ENCODE measurements at places on chromosomes 11 and 22. TPM values are rescaled to one million over a fixed set of nuclear protein-coding genes. Genes with fewer than 3 reads are reported as not detected.

- H3K27me3 ChIP-seq = no peaks in the 10 kb centered on the region
- peak; percentile 92 for DNase-seq
- no peaks in the 10 kb centered on the region for H3K36me3 ChIP-seq
- no peak overlapping the region for H3K27ac ChIP-seq
- no peak overlapping the region for H3K4me3 ChIP-seq
These were observed 132.8 kb upstream of the PITPNB start for GRCh38 chr22:28051787-28052356.

The CTSF gene
- 38.3 TPM for total RNA-seq

DNA sequence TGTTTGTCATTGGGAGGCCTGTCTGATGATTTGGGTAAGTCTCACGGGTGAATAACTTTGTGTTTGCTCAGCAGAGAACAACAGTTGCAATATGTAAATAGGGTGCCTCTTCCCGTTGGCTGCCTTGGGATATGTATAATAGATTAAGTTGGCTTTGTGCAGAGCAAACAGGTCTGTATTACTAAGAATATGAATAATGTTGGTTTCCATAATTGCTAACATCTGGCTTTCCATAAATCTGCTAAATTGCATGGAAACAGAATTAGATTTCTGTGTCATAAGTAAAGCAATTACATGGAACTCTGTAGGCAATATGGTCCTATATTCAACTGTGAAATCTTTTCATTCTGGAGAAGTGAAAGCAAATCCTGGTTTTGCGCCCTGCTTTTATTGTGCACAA, 636.0 kb upstream of the ANO5 start:
- H3K4me3 ChIP-seq = no peak overlapping the region
- H3K36me3 ChIP-seq = no peaks in the 10 kb centered on the region
- H3K4me1 ChIP-seq = no peaks in the 10 kb centered on the region

The CECR2 gene
- total RNA-seq = 2.1 TPM

DNA sequence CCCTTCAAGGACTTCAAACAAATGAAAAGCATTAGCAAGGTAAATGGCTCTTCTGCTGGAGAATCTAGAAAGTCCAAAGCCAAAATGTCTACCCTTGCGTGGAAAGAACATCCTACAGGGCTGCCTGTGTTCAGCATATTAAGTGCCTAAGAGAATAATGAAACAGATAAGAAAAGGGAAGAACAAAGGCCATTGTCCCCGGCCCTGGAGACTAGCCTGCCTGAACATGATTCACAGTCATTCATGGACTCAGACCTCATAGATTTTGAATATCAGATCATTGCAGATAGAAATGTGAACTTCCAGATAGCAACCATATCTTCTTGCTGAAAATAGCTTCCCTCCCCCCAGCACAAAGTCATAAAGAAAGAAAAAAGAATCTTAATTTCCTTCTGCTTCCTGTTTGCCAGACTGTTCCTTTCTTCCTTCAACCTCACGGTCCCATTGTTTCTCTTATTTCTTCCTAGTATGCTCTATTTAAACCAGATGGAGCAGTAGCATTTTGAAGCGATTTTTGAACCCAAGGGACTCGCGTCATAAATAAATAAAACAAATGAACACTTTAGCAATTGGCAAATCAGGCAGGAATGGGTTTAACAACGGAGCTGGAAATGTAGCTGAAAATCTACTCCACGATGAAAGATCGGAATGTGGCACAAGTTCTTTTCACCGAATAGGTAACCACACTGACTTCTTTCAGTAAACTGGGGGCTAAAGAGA, 408.2 kb upstream of the CCDC90B start:
- no peak overlapping the region for H3K4me3 ChIP-seq
- peaks cover 3% of the 10 kb centered on the region for H3K4me1 ChIP-seq
- no peaks in the 10 kb centered on the region for H3K27me3 ChIP-seq
- no peak for DNase-seq
- H3K27ac ChIP-seq = no peak overlapping the region

DNA sequence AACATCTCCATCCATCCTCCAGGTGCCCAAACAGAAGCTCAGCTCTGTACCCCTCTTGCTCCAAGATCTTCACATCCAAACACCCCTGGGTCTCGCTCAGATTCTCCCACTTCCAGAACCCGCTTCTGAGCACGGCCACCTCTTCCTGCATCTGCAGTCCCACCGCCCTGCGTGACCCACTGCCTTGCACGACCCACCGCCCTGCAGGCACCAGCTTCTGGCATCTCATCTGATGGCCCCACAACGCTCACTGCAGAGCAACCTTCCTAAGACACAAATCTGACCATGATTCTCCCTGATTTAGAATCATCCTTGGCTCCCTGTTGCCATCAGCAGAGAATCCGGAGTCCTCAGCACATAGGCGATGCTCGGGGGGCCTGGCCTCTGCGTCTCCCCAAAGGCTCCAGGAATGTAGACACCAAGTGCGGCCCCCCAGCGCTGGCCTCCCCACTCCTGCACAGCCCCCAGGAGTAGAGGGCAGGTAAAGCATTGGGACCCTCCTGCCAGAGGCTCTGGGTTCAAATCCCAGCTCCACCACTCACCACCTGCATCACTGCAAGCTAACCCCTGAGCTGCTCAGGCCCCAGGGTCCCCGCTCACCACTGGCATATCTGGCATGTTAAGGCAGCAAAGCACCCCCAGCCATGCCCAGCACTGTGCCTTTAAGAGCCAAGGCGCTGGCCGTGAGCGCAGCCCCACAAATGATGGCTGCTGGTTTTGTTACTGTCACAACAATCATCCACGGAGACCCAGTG, 459.3 kb downstream of the BRD1 start:
- H3K36me3 ChIP-seq = no peaks in the 10 kb centered on the region
- DNase-seq = no peak
- no peaks in the 10 kb centered on the region for H3K4me1 ChIP-seq
- H3K27me3 ChIP-seq = no peaks in the 10 kb centered on the region
- no peak overlapping the region for H3K27ac ChIP-seq

- H3K4me1 ChIP-seq = no peaks in the 10 kb centered on the region
- no peak overlapping the region for H3K27ac ChIP-seq
- H3K4me3 ChIP-seq = no peak overlapping the region
These were observed 74.9 kb upstream of the KCNA4 start for GRCh38 chr11:30091737-30092136.

DNA sequence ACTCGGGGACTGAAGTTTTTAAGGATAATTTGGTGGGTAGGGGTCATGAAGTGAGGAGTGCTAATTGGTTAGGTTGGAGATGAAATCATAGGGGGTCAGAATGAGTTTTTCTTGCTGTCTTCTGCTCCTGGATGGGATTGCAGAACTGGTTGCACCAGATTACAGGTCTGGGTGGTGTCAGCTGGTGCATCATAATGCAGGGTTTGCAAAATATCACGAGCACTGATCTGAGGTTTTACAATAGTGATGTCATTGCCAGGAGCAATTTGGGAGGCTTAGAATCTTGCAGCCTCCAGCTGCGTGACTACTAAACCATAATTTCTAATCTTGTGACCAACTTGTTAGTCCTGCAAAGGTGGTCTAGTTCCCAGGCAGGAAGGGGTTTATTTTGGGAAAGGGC, 46.4 kb upstream of the CALCB start:
- DNase-seq = no peak
- no peak overlapping the region for H3K4me3 ChIP-seq
- H3K27me3 ChIP-seq = no peaks in the 10 kb centered on the region
- no peaks in the 10 kb centered on the region for H3K36me3 ChIP-seq

DNA sequence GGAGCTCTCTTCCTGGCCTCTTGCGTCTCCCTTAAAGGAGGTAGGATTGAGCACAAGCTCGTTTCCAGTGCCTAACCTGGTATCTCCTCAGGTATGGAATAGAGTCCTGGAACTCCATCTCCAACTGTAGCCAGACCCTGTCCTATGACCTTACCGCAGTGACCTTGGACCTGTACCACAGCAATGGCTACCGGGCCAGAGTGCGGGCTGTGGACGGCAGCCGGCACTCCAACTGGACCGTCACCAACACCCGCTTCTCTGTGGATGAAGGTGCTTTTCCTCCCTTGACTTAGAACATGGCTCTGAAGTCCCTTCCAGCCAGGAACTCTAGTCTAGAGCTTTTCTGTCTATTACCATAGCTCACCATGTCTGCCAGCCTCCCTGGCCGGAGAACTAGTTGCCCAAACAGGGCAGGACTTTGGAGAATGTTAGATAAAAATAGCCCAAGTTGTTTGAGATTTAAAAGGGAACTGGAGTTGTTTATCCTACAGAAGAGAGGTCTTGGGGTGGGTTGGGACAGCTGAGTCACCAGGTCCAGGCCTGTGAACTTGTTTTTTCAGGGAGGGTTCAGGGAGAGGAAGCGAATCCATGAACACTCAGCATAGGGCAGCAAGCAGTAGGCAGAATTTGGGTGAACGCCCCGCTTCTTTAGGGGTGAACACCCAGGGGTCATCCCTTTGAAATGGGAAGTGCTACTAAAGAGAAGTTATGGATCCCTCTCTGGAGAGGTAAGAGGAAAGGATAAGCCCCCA, 3.3 kb downstream of the IL10RA start:
- H3K4me3 ChIP-seq = no peak overlapping the region
- peaks cover 2% of the 10 kb centered on the region for H3K27me3 ChIP-seq
- H3K4me1 ChIP-seq = no peaks in the 10 kb centered on the region

DNA sequence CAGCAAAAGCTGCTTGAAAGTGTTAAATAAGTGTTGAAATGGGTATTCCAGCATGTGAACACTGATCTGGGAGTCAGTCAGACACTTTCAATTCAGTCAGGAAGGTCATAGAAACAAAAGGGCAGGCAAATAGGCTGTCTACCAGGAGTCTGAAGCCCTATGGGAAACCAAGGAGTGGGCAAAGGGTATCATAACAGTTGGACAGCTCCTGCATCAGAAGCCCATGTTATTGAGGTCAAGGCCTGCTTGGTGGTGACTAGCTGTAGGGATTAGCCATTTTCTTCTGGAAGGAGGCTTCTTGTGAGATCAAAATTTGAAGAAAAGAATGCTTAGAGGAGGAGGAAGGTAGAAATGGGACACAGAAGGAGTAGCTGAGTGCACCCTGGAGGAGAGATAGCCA, 97.3 kb downstream of the STIM1 start:
- DNase-seq = no peak
- H3K27me3 ChIP-seq = no peaks in the 10 kb centered on the region
- H3K27ac ChIP-seq = no peak overlapping the region
- no peaks in the 10 kb centered on the region for H3K36me3 ChIP-seq
- peaks cover 17% of the 10 kb centered on the region for H3K4me1 ChIP-seq

DNA sequence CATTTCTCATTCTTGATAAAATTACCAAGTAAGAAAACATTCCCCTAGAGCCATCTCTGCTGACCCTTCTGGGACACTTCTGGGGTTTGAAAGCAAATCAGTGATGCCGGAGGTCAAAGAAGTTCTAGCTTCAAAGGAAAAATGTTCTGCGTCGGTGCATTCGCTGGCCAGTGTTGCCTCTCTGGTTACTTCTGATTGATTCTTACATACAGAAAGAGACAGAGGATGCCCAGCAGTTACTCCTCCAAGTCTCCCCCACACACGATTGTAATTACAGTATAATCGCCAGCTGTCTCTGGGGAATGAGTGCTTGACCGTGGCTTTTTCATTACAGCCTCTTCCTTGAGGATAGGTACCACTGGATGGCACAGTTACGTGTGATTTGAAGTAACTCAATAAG, 150.9 kb downstream of the SNX19 start:
- H3K27ac ChIP-seq = no peak overlapping the region
- no peaks in the 10 kb centered on the region for H3K27me3 ChIP-seq
- no peak overlapping the region for H3K4me3 ChIP-seq
- H3K36me3 ChIP-seq = no peaks in the 10 kb centered on the region

The ACTN3 gene
- total RNA-seq = not detected

The FIBIN gene
- 80.9 TPM for total RNA-seq

DNA sequence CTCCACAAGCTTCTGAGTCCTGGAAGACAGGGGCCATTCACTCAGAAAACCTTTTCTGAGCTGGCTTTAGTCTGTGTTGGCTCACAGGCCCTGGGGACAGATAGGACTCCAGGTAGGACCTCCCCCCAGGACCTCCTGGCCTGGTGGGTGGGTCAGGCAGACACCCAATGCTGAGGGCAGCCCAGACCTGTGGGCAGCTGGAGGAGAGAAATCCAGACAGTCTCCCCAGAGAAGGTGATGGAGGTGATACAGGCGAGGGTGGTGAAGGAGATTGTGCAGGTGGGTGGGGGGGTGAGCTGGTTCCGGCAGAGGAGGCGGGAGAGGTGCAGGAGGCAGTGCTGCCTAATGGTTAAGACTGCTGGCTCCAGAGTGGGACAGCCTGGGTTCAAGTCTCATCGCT, 15.6 kb downstream of the LRRC32 start:
- no peak for DNase-seq
- no peak overlapping the region for H3K4me3 ChIP-seq
- H3K4me1 ChIP-seq = no peaks in the 10 kb centered on the region
- H3K36me3 ChIP-seq = peaks cover 3% of the 10 kb centered on the region

The OR2AG2 gene
- not detected for total RNA-seq

The RPS13 gene
- total RNA-seq = 761 TPM

DNA sequence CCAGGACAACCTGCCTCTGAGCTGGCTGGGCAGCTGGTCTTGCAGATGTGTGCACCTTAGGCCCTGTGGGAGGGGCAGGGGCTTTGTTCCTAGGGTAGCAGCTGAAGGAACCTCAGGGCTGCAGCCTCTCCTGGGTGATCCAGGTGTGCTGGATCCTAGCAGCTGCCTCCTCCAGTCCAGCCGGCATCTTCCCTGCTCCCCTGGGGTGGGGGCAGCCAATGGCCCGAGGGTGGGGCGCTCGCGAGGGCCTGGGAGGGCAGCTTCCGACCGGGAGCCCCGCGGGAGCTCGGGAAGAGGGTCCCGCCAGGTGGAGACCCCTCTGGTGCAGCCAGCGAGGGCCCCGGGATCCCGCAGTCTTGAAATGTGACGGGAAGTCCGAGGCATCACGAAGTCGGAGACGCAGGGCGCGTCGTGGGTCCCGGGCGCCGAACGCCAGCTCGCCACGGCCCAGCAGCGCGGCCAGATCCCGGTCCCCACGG, 1.7 kb downstream of the IFITM1 start:
- H3K27ac ChIP-seq = no peak overlapping the region
- no peak overlapping the region for H3K4me3 ChIP-seq
- DNase-seq = no peak
- no peaks in the 10 kb centered on the region for H3K27me3 ChIP-seq
- H3K4me1 ChIP-seq = no peaks in the 10 kb centered on the region

DNA sequence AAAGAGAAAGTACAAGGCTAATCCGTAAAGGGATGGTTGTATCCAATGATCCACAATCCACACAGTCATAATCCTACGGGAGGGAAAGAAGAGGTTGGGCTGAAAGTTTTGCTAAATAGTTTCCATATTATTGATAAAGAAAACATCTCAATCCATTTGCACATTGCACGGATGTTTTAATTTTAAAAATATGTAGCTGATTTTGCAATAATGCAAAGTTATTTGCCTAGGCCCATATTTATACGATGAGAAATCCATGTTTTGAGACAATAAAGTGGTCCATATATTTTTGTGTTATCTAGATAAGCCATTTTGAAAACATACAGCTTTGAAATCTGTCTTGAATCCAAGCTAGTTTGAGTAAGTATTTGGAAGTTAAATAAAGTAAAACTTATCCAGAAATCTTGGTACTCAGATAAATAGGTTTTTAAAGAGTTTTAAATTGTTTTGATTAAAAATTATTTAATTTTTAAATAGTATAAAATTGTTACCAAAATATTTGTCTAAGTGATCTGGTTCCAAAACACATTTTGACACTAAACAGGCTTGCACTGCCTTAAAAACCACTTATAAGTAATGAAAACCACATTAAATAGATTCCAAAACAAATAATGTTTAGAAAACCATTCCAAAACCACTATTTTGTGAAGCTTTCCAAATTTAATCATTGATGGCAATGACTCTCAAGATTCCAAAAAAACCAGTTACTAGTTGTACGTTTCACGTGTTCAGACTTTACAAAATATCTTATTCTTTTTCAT, 38.2 kb upstream of the PAMR1 start:
- no peaks in the 10 kb centered on the region for H3K27me3 ChIP-seq
- DNase-seq = no peak
- H3K27ac ChIP-seq = no peak overlapping the region

All from aorta (tissue), 5 donors.